ENCODE measurements at places on chromosomes 12 and 14.

DNA sequence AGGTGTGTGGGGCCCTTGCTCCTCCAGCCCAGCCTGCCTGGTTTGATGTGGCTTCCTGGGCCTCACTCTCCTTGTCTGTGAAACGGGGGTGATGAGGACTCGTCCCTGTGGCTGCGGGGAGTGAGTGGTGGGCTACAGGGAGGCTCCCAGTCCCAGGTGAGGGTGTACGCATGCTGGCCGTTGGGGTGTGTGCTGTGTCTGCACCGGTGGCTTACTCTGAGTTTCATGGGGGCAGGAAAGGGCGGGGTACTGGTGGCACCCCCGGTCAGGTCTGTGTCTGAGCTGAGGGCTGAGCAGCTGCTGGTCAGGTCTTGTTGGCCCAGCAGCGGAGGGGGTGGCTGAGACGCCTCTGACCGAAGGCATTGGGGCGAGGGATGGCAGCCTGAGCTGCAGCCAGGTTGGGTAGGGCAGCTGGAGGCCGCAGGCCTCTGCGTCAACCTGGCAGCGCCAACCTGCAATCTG is 11.2 kb downstream of the ULK1 start:
- H3K27me3 ChIP-seq = no peaks in the 10 kb centered on the region
- H3K36me3 ChIP-seq = peaks cover 22% of the 10 kb centered on the region
- H3K4me3 ChIP-seq = no peak overlapping the region
- DNase-seq = no peak
- H3K4me1 ChIP-seq = peaks cover 49% of the 10 kb centered on the region

- peaks cover 93% of the 10 kb centered on the region for H3K36me3 ChIP-seq
- H3K4me1 ChIP-seq = peaks cover 7% of the 10 kb centered on the region
These were observed 7.8 kb downstream of the C12orf43 start for GRCh38 chr12:121008347-121009098.

- no peaks in the 10 kb centered on the region for H3K27me3 ChIP-seq
- H3K4me3 ChIP-seq = no peak overlapping the region
- DNase-seq = no peak
- no peak overlapping the region for H3K27ac ChIP-seq
- no peaks in the 10 kb centered on the region for H3K4me1 ChIP-seq
- H3K36me3 ChIP-seq = no peaks in the 10 kb centered on the region
These were observed 148.4 kb upstream of the BCL2L14 start for GRCh38 chr12:11922361-11922760.

GRCh38 chr14:100376751-100377171 is 53.6 kb downstream of the SLC25A47 start:
- peak overlapping the region; percentile 79 for H3K4me3 ChIP-seq
- H3K4me1 ChIP-seq = peaks cover 12% of the 10 kb centered on the region
- H3K27me3 ChIP-seq = no peaks in the 10 kb centered on the region
- H3K36me3 ChIP-seq = no peaks in the 10 kb centered on the region
- H3K27ac ChIP-seq = peak overlapping the region; percentile 95
- DNase-seq = no peak

GRCh38 chr14:56004786-56005185 is 113.4 kb upstream of the PELI2 start:
- H3K27ac ChIP-seq = peak overlapping the region; percentile 58
- no peaks in the 10 kb centered on the region for H3K36me3 ChIP-seq
- DNase-seq = no peak
- peaks cover 11% of the 10 kb centered on the region for H3K4me1 ChIP-seq
- no peaks in the 10 kb centered on the region for H3K27me3 ChIP-seq
- peak overlapping the region; percentile 13 for H3K4me3 ChIP-seq

- no peak overlapping the region for H3K27ac ChIP-seq
- no peaks in the 10 kb centered on the region for H3K27me3 ChIP-seq
- H3K4me1 ChIP-seq = no peaks in the 10 kb centered on the region
- no peaks in the 10 kb centered on the region for H3K36me3 ChIP-seq
These were observed 227.1 kb upstream of the DDHD1 start for GRCh38 chr14:53380052-53380866.

DNA sequence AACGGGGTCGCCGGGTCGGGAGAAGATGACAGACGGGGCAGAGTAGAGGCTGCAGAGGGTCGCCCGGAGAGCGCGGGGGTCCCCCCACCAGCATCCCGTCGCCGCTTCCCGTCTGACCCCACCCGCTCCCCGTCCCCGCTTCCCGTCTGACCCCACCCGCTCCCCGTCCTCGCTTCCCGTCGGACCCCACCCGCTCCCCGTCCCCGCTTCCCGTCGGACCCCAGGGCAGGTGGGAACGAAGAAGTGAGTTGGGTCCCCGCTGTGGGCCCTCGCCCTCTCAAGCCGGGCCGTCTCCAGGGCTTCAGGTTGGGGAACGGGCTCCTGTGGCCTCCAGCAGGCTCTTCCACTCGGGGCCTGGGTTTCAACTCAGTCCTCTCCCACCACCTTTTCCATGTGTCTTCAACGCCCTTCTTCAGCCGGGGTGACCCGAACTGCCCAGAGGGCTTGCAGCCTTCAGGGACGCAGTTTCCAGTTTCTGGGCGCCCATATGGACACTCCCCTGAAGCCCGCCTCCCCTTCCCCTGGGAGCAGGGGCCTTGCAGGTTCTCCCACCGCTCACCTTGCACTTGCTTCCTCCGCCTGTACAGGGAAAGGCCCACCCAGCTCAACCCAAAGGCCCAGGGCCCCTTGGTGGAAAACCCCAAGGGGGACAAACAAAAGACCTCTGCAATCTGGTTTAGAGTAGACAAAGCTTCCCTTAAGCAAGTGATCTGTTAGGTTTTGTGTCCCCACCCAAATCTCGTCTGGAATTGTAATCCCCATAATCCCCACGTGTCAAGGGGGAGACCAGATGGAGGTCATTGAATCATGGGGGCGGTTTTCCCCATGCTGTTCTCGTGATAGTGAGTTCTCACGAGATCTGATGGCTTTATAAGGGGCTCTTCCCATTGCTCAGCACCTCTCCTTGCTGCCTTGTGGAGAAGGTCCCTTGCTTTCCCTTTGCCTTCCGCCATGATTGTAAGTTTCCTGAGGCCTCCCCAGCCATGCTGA is 66.5 kb downstream of the TNFAIP2 start:
- H3K4me3 ChIP-seq = no peak overlapping the region
- no peaks in the 10 kb centered on the region for H3K36me3 ChIP-seq
- peak overlapping the region; percentile 11 for H3K27ac ChIP-seq
- no peak for DNase-seq
- peaks cover 59% of the 10 kb centered on the region for H3K4me1 ChIP-seq
- H3K27me3 ChIP-seq = peaks cover 45% of the 10 kb centered on the region

GRCh38 chr12:83823386-83824045 is 1089.1 kb downstream of the SLC6A15 start:
- no peak overlapping the region for H3K27ac ChIP-seq
- no peaks in the 10 kb centered on the region for H3K36me3 ChIP-seq
- H3K27me3 ChIP-seq = no peaks in the 10 kb centered on the region

- H3K4me3 ChIP-seq = no peak overlapping the region
- no peaks in the 10 kb centered on the region for H3K4me1 ChIP-seq
- H3K27ac ChIP-seq = no peak overlapping the region
- no peak for DNase-seq
These were observed 30.3 kb downstream of the DICER1 start for GRCh38 chr14:95126906-95127530.

GRCh38 chr12:1204581-1205121 is 213.6 kb downstream of the ERC1 start:
- no peaks in the 10 kb centered on the region for H3K27me3 ChIP-seq
- DNase-seq = no peak
- H3K27ac ChIP-seq = peak overlapping the region; percentile 83
- H3K4me1 ChIP-seq = peaks cover 46% of the 10 kb centered on the region
- peak overlapping the region; percentile 7 for H3K4me3 ChIP-seq
- H3K36me3 ChIP-seq = no peaks in the 10 kb centered on the region

- H3K4me1 ChIP-seq = no peaks in the 10 kb centered on the region
- H3K36me3 ChIP-seq = no peaks in the 10 kb centered on the region
- peaks cover 6% of the 10 kb centered on the region for H3K27me3 ChIP-seq
These were observed 62.6 kb upstream of the NTF3 start for GRCh38 chr12:5369298-5369697.

GRCh38 chr14:52117111-52117832 is 48.4 kb upstream of the NID2 start:
- H3K4me1 ChIP-seq = no peaks in the 10 kb centered on the region
- H3K4me3 ChIP-seq = no peak overlapping the region
- no peaks in the 10 kb centered on the region for H3K36me3 ChIP-seq

GRCh38 chr12:569803-570434 is 93.3 kb downstream of the NINJ2 start:
- DNase-seq = no peak
- no peaks in the 10 kb centered on the region for H3K27me3 ChIP-seq
- no peaks in the 10 kb centered on the region for H3K36me3 ChIP-seq
- peaks cover 28% of the 10 kb centered on the region for H3K4me1 ChIP-seq
- H3K27ac ChIP-seq = peak overlapping the region; percentile 95
- H3K4me3 ChIP-seq = peak overlapping the region; percentile 70

GRCh38 chr12:71890475-71890874 is 48.2 kb upstream of the TPH2 start:
- no peaks in the 10 kb centered on the region for H3K27me3 ChIP-seq
- no peak overlapping the region for H3K4me3 ChIP-seq
- no peaks in the 10 kb centered on the region for H3K4me1 ChIP-seq
- no peaks in the 10 kb centered on the region for H3K36me3 ChIP-seq
- no peak for DNase-seq

DNA sequence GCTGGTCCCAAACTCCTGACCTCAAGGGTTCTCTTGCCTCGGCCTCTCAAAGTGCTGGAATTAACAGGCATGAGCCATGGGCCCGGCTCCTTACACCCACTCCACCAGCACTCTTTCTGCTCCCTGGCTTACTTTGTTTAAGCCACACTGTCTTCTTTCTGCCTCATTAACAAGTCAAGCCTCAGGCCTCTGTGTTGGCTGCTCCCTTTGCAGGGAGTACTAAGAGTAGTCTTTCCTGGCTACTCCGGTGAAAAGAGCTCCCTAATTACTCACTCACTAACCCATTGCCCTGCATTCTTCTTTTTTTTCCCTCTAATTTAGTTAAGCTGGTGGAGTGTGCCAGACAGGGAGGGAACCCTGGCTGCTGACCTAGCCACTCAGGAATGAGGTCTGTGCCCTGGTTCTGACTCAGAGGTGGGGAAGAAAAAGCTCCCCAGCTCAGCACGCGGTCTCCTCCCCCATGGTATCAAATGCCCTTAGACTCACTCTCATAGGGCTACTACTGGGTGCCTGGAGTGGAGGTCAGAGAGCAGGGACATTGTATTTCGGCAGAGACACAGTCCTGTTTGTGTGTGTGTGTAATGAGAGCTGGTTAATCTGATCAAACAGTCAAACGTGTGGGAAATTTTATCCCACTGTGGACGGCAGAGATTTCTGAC is 19.8 kb downstream of the GALNT6 start:
- no peak overlapping the region for H3K4me3 ChIP-seq
- H3K27ac ChIP-seq = peak overlapping the region; percentile 68
- H3K36me3 ChIP-seq = no peaks in the 10 kb centered on the region

GRCh38 chr14:100350986-100351385 is 27.8 kb downstream of the SLC25A47 start:
- H3K27ac ChIP-seq = no peak overlapping the region
- H3K36me3 ChIP-seq = peaks cover 18% of the 10 kb centered on the region
- DNase-seq = no peak
- H3K4me1 ChIP-seq = no peaks in the 10 kb centered on the region
- no peak overlapping the region for H3K4me3 ChIP-seq

GRCh38 chr12:99393763-99394162 is 253.8 kb upstream of the GARIN6 start:
- H3K27ac ChIP-seq = no peak overlapping the region
- no peaks in the 10 kb centered on the region for H3K36me3 ChIP-seq
- H3K27me3 ChIP-seq = no peaks in the 10 kb centered on the region
- H3K4me3 ChIP-seq = no peak overlapping the region
- no peaks in the 10 kb centered on the region for H3K4me1 ChIP-seq
- DNase-seq = no peak

DNA sequence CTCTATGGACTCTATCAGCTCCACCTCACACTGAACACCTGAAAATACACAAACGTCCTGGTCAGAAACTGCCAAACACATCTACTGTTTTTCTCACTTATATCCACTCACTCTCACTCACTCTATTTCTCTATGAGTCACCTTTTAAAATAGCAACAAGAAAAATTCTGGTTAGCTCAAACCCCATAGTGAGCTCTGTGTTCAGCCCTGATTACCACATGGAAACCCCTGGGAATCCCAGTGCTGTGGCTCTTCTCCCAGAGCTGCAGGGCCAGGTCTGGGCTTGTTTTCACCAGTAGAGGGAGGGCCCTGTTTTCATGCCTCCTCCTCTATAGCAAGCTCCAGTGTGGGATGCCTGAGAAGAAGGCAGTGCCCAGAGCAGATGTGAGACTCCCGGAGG is 1126.1 kb downstream of the TMEM121 start:
- DNase-seq = no peak
- H3K4me1 ChIP-seq = no peaks in the 10 kb centered on the region
- no peak overlapping the region for H3K27ac ChIP-seq
- H3K4me3 ChIP-seq = no peak overlapping the region
- H3K27me3 ChIP-seq = peaks cover 14% of the 10 kb centered on the region

DNA sequence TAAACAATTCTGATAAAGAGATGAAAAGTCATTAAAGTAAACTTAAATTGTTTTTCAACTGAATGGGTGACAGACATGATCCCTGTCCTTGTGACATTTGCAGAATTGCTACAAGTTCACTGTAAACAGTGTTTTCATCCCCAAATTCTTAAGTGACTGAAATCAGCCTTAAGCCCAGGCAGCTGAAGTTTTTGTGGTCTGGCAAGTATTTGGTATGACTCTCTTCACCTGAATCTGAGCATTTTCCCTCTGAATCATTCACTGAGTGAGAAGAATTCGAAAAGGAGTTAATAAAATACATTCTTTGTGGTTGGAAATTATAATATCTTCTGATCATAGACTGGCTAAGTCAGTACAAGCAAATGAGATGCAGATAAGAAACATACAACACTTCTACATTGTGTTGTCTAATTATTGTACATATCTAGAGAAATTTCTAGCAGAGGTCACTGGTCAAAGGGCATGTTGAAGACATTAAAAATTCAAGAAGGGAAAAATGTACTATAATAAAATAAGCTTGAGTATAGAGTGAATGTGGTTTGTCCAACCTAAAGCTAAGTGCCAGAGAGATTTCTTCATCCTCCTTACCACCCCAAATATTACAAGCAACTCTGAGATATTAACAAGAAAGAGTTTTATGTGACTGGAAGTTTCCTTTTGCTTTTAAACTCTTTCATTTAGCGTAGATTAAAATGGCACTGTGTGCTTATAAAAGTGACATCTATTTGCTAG is 177.8 kb upstream of the DIO2 start:
- DNase-seq = no peak
- H3K4me1 ChIP-seq = peaks cover 22% of the 10 kb centered on the region
- no peaks in the 10 kb centered on the region for H3K36me3 ChIP-seq
- H3K27me3 ChIP-seq = no peaks in the 10 kb centered on the region
- H3K4me3 ChIP-seq = no peak overlapping the region

GRCh38 chr12:112172556-112173324 is 47.4 kb downstream of the TRAFD1 start:
- no peaks in the 10 kb centered on the region for H3K27me3 ChIP-seq
- no peak overlapping the region for H3K4me3 ChIP-seq
- no peak overlapping the region for H3K27ac ChIP-seq
- no peaks in the 10 kb centered on the region for H3K4me1 ChIP-seq
- H3K36me3 ChIP-seq = peaks cover 11% of the 10 kb centered on the region
- no peak for DNase-seq

GRCh38 chr14:80491131-80491530 is 279.8 kb upstream of the DIO2 start:
- H3K36me3 ChIP-seq = no peaks in the 10 kb centered on the region
- DNase-seq = no peak
- H3K27me3 ChIP-seq = no peaks in the 10 kb centered on the region
- no peaks in the 10 kb centered on the region for H3K4me1 ChIP-seq
- no peak overlapping the region for H3K27ac ChIP-seq
- no peak overlapping the region for H3K4me3 ChIP-seq

Data from esophagus squamous epithelium (tissue), 5 donors.